ENCODE measurements at places on chromosomes 3 and 15.

DNA sequence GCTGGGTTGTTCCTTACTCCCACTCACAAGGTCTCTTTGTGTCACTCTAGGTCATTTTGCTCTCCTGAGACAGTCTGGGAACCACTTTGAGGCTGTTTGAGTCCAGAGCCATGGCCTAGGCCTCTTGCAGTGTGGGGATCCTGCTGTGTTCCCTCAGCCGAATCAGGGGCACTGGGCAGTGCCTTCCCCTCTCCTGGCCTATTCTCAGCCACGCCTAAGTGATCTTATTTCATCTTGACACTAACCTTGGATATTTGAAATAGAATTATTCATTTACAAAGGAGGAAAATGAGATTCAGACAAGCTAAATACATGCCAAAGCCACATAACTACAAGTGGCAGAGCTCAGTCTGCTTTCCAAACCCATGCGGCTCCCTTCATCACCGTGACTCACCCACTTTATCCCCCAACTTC is 557.2 kb upstream of the TBL1XR1 start:
- DNase-seq, result no peak

DNA sequence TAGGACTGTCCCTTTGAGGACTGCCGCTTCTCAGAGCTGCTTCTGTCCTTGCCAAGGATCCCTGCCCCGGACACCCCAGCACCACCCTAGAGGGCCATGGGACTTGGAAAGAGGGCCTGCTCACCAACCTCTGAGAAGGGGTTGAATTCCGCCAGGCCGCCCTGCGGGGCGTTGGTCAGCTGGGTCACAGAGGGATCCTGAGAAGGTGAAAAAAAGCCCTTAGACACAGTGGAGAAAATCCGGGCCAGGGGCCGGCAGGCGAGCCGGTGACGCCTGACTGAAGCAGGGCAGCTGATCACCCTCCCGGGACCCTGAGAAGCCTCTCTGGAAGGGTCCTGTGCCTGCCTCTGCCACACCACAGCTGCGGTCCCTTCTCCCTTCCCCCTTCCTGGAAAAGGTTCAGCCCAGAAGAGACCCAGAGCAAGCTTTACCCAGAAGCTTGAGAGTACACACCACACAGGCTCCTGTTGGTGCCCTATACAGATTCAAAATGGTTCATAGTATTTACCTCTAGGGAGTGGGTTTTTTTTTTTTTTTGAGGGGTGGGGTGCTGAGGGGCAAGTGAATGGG is 11.6 kb upstream of the ULK3 start:
- no peak for DNase-seq

- DNase-seq, result no peak
Observed at GRCh38 chr3:102295756-102296155, 139.1 kb upstream of the ZPLD1 start.

DNA sequence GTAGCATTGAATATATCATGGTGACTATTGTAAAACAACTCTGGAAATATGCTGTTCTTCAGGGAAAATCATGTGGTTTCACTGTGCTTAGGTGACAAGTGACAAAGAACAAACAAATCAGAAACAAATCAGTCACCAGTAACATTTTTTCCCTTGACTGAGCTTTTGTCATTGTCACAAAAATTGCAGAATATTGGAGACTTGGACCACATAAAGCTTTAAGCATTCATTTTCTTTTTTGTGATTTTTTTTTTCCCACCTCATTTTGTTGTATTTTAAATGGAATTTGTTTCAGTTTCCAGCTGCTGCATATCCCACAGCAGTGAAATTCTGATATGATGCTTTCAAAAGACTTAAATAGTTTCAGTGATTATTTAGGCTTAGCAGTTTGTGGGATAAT is 1088.4 kb downstream of the OTOL1 start:
- DNase-seq, result no peak

- DNase-seq, result no peak
Observed at GRCh38 chr15:42734076-42734672, 2.8 kb downstream of the CDAN1 start.

GRCh38 chr3:100164743-100165142 is 50.4 kb upstream of the FILIP1L start:
- DNase-seq, result no peak

DNA sequence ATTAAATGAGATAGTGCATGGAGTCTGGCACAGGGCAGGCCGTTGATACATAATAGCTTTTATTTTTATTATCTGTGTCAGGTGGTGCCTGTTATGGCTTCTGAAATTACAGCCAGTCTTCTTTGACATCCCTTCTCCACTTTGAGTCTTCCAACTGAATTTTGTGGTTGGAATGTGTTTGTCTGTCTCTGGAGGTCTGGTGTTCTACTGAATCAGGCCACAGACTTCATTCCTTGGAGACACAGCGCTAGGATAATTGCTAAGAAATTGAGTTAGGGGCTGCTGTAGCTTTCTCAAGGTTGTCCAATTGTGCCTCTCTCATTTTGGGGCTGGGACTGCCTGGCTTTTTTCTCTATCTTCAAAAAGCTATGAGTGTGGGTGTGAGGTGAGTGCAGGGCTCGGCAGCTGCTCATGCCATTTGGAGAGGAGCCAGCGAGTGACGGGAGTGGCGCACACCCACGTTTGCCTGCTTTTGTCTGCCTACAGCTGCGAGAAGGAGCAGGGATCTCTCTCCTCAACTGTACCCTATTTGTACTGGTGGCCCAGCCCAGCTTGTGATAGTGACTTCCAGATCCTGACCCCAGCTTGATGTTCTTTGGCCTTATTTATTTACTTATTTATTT is 49.8 kb upstream of the SYN2 start:
- no peak for DNase-seq

- DNase-seq, result no peak
Observed at GRCh38 chr3:147730284-147730683, 321.1 kb downstream of the ZIC1 start.

DNA sequence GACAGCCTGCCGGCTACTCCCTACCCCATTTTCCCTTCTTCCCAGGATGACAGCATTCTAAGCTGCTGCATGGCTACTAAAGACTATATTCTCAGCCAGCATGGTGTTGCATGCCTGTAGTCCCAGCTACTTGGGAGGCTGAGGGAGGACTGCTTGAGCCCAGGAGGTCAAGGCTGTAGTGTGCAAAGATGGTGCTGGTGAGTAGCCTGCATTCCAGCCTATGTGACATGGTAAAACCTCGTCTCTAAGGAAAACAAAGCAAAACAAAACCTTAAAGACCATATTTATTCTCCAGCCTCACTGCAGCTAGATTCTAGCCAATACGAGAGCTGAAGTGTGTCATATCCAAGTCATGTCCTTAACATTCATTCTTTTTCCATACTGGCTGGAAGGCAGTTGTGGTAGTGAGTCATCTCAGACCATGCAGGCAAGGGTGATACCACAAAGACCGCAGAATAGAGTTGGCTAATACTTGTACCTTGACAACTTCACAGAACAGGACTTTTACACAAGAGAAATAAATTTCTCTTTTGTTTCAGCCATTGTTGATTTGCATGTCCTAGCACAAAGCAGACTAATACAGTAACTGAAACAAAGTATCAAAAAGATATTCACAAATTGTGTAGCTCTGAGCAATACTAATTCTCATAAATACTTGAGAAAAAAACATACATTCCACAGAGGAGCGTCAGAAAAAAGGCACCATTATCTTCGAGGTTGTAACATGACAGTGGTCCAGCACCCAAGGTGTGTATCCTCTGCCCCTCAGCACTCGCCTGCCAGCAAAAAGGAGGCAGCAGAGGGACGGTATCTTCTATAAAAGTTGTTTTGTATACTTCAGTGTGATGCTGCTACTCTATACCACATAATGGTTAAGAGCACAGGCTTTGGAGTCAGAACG is 14.8 kb downstream of the PBRM1 start:
- DNase-seq, result peak; percentile 91

DNA sequence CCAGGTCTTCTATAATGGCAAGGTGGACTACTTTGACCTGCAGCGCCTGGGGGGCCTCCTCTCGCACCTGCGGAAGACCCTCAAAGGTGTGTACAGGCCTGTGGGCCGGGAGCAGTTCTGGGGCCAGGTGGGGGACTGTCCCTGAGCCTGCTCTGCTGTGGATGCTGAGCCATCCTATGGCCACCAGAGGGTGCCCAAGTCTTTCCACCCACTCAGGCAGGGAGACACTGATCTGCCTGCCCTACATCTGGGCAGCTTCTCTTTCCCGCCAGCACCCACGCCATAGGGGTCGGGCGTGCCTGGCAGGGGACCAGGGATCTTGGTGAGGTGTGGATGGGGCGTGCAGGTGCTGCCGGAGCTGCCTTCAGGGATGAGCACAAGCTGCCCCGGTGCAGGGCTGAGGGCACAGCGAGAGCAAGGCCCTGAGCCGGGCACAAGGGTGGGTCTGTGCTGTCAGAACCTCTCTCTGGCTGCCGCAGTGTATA is 14.1 kb downstream of the RNF123 start:
- DNase-seq, result peak; percentile 78

DNA sequence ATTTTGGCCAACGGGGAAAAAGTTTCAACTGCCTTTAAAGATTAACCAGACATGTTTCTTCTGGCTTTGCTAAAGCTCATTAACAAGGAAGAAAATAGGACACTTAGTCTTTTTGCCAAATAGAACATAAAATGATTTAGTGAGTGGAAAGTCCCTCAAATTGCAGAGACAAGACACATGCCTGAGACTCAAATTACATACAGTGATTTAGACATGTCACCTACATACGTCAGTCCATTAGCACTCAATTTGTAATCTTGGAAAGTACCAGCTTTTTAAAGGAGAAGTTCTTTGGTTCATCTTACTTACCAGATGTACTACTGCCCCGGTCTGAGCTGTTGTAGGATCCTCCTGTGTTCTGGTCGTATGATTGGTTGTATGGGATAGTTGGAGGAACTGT is 1134.2 kb downstream of the ROBO1 start:
- no peak for DNase-seq

- no peak for DNase-seq
Observed at GRCh38 chr3:142053244-142053643, 96.1 kb downstream of the TFDP2 start.

- no peak for DNase-seq
Observed at GRCh38 chr3:103059432-103059831, 624.6 kb downstream of the ZPLD1 start.
